ENCODE measurements at places on chromosomes 6 and 20.

DNA sequence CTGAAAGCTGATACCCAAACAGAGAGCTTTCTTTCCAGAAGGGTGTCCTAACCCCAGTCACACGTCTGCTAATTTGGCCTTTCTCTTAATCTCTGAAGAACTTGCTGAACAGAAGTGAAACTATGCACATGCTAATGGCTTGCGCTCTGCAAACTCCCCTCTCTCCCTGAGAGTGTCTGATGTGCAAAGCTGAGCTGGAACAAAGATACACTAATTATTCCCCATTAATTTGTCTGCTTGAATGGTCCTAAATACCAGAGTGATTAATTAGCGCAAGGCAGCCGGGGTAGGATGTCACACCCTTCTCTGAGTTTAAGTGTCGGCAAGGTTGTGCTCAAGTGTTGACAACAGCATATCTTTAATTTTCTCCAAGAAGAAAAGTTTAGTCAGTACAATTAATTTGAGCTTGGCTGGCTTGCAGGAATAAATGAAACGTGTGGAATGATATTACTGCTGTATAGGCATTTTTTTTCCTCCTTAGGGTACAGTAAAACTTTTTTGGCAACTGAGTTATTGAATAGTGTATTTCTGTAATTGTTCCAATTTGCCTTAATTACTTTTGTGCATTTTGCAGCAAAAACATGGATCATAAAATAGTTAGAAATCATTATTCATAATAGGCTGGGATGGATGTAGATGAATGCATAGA, 715.9 kb upstream of the POU3F2 start:
- DNase-seq, result peak; percentile 68

DNA sequence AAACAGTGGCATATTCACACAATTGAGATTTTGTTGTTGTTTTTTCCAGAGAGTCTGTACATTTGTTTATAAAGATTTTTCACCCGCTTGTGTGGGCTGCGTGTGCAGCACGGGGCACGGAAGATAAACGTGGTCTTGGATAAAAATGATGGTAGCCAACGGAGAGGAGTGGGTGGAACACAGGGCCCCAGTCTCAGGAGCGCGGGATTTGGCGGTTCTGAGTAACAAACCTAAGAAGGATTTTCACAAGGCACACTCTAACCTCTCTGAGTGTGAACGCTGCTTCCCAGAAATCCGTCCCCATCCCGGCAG, 3.6 kb upstream of the BNIP5 start:
- DNase-seq, result no peak

GRCh38 chr20:44010162-44010704, 95.6 kb downstream of the TOX2 start:
- no peak for DNase-seq

- DNase-seq, result peak; percentile 81
These were observed 31.4 kb downstream of the TSHZ2 start for GRCh38 chr20:53003420-53004154.

DNA sequence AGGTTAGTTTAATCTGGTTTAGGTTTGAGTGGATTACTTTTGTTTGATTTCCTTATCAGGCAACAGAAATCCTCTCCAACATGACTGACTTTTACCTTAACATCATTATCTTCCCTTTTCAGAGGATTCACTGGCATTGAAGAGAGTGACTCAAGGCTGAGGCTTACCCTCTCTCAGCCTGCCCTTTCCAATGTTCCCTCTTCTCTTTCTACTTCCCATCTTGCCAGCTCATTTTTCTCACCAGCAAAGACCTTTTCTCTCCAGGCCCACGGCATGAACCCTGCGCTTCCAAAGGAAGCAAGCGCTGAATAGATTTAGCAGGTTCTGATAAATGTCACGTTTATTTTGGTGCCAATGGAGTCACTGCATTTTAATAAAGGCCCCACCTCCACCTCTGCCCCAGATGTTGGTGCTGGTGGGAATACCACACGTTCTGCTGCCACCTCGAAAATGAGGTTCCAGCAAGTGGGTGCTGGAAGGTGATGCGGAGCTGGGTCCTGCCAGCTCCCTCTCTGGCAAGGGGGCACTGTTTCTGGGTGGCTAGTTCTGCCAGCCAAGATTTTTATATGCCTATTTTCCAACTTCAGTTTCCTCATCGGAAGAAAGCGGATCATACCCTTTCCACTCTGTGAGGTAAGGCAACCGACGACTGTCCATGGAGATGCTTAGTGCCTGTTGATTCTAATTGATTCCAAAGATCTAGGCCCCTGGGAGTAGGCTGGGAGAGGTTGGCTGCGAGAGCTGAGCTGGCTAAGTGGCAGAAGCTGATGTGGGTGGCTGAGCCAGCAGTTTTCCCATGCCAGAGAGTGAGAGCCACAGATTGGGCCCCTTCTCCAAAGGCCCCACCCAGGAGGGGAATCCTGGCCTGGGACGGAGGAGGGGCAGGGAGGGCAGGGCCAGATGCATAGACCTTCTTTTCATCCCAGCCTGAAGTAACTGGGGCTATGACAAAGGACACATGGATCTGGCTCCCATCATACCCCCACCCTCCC, 87.7 kb upstream of the MAFB start:
- DNase-seq, result peak; percentile 39

DNA sequence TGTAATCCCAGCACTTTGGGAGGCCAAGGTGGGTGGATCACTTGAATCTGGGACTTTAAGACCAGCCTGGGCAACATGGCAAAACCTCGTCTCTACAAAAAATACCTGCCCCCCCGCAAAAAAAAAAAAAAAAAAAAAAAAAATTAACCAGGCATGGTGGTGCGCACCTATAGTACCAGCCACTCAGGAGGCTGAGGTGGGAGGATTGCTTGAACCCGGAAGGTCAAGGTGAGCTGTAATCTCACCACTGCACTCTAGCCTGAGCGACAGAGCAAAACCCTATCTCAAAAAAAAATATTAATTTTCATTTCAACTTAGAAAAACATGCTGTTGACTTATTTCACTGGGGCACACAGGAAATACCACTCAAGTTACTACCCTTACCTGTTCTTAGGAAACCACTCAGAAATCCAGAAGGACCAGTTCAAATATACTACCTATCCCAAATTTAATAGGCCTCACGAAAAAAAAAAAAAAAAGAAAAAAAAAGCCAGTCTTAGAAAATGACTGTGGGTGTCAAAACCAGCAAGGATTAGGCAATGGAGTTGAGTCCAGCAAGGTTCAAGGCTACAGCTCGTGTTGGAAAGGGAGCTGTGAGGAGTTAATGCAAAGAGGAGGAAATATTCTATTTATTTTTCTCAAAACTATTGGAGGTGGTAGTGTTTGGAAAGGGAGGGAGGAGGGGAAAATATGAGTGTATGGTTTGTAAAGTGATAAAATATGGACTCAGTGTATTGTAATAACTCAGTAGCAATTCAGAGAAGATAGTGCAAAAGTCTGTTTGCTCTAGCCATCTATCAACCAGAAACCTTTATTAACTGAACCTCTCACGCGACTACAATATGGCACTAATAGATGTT, 33.9 kb upstream of the PIM1 start:
- no peak for DNase-seq

GRCh38 chr6:151992091-151992490, 184.6 kb downstream of the ESR1 start:
- no peak for DNase-seq

DNA sequence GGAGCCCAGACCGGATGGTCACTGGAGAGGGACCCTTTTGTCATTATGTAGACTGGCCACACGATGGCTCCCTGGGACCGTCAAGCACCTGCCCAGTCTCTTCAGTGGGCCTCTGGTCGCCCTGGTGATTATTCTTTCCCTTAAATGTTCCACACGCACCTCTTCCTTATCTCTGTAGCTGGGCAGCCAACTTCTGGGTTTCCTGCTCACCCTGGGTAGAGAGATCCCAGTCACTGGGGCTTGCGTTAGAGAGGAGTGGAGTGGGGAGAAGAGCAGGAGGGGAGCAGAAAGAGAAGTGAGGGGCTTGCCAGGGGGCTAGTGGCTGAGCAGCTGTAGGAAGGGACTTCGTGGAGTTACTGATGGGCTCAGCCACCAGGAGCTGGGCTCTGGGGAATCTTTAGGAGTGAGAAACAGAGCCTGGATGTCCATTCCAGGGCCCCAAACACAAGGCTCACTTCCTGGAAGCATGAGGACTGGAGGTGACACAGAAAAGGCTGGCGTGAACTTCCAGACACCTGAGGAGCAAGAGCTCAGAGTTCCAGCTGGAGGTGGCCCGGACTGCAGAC, 150.1 kb downstream of the DHX35 start:
- peak; percentile 86 for DNase-seq

DNA sequence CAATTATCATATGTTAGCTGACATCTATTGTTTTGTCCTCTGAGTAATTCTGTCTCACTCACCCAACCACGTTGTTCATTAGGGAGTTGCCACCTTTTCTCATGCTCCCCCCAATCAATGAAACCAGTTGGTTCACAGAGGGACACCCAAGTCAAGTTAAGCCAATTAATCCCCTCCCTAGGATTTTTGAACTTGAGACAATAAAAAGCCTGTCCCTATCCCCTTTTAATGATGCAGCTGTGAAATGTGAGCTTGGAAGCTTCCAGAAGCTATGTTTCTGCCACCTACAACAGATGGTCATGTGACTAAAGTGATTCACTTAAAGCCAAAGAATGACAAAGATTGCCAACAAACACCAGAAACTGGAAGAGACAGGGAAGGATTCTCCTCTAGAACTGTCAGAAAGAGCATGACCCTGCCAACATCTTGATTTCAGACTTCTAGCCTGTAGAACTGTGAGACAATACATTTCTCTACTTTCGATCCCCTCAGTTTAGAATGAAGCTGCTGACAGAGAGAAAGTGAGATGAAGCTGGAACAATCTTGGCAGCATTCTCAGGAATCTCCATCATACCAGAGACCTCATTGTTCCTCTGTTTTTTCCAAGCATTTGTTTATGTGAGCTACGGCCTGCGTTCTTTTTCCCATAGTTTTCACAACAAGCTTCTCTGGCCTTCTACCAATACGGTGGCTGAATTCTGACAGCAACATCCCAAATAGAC, 57.8 kb upstream of the TPD52L1 start:
- no peak for DNase-seq

GRCh38 chr20:19633985-19634384, 124.1 kb upstream of the RIN2 start:
- no peak for DNase-seq

GRCh38 chr20:45060294-45060693, 40.6 kb downstream of the KCNS1 start:
- peak; percentile 82 for DNase-seq

Measured in eye (tissue), 1 donor.